ENCODE measurements at places on chromosomes 4 and X.

DNA sequence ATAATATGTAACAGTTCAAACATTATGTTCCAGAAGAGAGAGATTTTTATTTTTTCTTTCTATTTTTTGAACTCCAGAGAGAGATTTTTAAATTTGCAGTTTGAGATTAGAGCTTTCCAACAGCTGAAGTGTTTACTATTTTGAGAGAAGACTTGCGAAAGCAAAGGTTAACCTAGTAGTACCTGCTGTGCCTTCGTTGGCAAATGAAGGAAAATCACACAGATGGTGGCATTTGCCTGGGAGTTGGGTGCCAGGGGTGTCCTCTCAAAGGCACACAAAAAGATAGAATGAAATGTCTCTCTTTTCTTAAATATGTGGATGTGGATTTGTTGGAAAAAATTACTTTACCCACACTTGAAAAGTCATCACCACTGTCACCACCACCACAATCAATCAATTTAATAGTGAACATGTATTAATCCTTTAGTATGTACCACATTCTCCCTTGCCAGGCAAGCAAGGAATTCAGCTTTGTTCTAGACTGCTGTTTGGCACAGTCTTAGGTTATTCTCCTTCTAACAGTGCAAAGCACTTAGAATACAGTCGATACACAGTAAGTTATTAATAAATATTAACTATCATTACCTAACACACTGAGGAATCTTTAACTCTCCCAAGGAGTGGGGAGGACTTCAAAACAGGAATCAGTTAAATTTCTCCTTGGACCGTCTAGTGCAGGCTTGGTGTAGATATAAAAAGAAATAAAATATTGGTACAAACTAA, 838.2 kb upstream of the FTHL17 start:
- no peaks in the 10 kb centered on the region for H3K36me3 ChIP-seq
- no peaks in the 10 kb centered on the region for H3K27me3 ChIP-seq
- DNase-seq: no peak
- H3K27ac ChIP-seq: no peak overlapping the region
- no peaks in the 10 kb centered on the region for H3K4me1 ChIP-seq

GRCh38 chr4:111267786-111268185, 644.9 kb upstream of the PITX2 start:
- H3K27ac ChIP-seq: no peak overlapping the region
- H3K4me3 ChIP-seq: no peak overlapping the region
- no peaks in the 10 kb centered on the region for H3K4me1 ChIP-seq
- H3K27me3 ChIP-seq: no peaks in the 10 kb centered on the region
- DNase-seq: no peak
- no peaks in the 10 kb centered on the region for H3K36me3 ChIP-seq

DNA sequence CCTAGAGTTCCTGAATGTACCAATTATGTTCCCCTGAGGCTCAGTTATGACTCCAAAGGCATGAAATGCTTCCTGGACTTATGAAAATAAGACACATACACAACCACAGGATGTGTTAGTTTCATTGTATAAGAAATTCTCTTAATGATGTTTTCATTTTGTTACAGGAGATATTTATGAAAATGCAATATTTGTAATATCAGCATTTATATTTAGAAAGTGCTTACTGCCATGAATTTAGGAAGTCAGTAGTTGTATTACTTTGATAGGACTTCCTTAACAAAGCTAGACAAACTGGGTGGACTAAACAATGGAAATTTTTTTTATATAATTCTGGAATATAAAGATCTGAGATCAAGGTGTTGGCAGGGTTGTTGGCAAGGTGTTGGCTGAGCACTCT, 572.1 kb upstream of the IGFBP7 start:
- no peaks in the 10 kb centered on the region for H3K36me3 ChIP-seq
- H3K4me3 ChIP-seq: no peak overlapping the region
- H3K4me1 ChIP-seq: no peaks in the 10 kb centered on the region
- H3K27ac ChIP-seq: no peak overlapping the region

DNA sequence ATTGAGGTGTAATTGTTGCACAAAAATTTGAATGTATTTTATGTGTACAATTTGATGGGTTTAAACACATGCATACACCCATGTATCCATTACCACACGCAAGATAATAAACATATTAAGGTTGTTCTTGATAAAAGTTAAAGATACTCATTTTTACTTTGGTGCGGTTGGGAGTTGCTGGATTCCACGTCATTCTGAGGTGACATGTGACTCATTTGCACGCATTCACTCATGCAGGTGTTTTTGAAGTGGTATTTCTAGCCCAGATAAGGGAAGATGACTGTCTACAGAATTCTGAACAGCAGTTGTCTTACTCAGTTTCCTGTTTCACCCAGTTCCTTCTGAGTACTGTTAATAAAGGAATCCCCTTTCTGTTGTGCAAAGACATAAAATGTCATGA, 142.0 kb downstream of the RTL3 start:
- H3K27me3 ChIP-seq: no peaks in the 10 kb centered on the region
- peak overlapping the region; percentile 37 for H3K4me3 ChIP-seq
- H3K4me1 ChIP-seq: peaks cover 11% of the 10 kb centered on the region
- peak overlapping the region; percentile 94 for H3K27ac ChIP-seq
- no peaks in the 10 kb centered on the region for H3K36me3 ChIP-seq

- no peak overlapping the region for H3K27ac ChIP-seq
- no peak for DNase-seq
- H3K36me3 ChIP-seq: peaks cover 5% of the 10 kb centered on the region
- peaks cover 5% of the 10 kb centered on the region for H3K4me1 ChIP-seq
These were observed 1.9 kb upstream of the MTTP start for GRCh38 chr4:99572527-99573240.
